ENCODE measurements at places on chromosomes 3 and 15. TPM values are rescaled to one million over a fixed set of nuclear protein-coding genes. Genes with fewer than 3 reads are reported as not detected.

TRPM1 gene
- total RNA-seq = not detected

SH2D7 gene
- not detected for total RNA-seq

TMEM212 gene
- not detected for total RNA-seq

CBLB gene
- total RNA-seq = 19.2 TPM

SAMMSON gene
- 0.77 TPM for total RNA-seq

PLAAT1 gene
- total RNA-seq = 7.1 TPM

RTP4 gene
- 0.84 TPM for total RNA-seq

Measured in dorsolateral prefrontal cortex (tissue), 122 donors.